ENCODE measurements at places on chromosomes 11 and 22.

DNA sequence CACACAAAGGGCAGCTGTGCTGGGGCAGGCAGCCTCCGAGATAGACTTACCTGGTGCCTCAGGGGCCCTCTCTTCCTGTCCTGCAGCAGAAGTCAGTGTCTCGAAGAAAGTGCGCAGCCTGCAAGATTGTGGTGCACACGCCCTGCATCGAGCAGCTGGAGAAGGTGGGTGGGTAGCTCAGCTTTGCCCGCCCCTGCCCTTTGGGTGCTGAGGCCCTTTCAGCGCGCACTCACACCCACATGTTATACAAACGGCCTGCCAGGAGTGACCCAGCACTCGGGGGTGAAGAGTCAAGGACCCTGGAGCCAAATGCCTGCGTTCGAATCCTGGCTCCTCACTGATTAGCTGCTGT, 13.6 kb upstream of the MDK start:
- no peak for DNase-seq

DNA sequence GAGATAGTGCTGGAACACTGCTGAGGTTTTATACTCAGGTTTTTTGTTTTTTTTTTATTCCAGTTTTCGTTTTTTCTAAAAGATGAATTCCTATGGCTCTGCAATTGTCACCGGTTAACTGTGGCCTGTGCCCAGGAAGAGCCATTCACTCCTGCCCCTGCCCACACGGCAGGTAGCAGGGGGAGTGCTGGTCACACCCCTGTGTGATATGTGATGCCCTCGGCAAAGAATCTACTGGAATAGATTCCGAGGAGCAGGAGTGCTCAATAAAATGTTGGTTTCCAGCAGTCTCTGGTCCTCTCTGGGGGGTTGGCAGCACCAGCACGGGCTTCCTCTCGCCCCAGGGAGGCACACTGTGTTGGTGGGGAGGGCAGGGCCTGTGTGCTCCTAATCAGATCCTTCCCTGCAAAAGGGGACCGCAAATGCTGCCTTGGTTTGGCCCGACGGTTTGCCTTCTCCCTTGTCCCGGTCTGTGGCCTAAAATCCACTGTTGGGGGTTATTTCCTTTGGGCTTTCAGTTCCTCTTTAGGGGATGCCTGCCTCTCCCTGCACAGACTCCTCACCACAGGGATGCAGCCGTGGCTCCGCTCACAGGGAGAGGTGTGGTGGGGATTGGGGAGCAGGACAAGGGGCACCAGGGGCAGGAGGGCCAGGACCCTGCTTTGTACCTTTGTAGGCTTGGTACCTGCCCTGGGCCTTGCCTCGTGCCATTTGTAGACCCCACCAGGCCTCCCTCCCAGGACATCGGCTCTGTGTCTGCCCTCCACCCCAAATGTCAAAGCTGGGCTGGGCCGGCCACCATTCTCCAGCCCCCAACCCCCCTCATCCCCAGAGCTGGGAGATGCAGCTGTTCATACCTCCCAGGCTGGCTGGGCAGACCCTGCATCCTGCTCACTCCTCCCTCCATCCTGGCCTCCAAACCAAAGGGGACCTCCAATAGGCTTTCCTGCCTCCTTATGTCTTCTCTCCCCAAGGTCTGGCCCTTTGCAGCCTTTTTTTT, 13.5 kb downstream of the MCAT start:
- DNase-seq: no peak

DNA sequence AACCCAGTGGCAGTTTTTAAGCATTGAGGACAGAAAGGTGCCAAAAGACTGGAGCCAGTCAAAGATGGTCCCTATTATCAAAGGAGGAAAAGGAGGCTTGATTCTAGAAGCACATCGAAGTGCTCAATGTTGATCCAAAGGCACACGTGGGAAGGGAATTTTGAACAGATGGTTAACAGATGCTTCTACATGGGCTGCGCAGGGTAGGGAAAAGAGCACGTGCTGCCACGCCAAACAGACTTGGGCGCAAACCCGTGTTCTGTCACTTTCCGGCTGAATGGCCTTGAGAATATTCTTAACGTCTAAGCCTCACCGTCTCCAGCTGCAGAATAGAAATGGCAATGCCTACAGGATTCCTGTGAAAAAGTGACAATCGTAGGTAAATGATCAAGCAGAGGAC, 217.9 kb upstream of the MTNR1B start:
- no peak for DNase-seq

DNA sequence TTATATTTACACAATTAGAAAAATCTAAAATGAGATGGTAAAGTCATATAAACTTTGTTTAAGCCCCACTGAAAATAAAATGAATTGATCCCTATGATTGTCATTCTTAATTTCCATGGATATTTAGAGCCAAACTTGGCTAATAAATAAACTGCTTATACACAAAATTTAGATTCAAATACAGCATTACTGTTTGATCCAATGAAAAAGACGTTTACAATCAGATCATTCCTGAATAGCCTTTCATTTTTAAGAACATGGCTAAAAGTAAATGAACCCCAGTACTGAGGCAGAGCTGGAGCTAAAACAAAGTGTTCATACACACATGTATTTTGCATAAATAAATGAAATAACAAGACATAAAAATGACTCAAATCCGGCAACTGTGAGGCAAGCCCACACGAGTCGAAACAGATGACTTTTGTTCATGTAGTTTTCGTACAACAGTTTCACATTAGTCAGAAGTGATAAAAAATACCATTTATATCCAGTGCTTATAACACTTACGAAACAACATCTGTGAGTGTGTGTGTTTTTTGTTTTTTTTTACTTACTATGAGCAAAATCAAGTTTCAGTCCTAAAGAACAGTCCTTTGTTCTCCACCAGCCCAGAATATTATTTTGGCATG, 386.5 kb downstream of the SOX6 start:
- no peak for DNase-seq
